ENCODE measurements at places on chromosomes 11 and 22.

DNA sequence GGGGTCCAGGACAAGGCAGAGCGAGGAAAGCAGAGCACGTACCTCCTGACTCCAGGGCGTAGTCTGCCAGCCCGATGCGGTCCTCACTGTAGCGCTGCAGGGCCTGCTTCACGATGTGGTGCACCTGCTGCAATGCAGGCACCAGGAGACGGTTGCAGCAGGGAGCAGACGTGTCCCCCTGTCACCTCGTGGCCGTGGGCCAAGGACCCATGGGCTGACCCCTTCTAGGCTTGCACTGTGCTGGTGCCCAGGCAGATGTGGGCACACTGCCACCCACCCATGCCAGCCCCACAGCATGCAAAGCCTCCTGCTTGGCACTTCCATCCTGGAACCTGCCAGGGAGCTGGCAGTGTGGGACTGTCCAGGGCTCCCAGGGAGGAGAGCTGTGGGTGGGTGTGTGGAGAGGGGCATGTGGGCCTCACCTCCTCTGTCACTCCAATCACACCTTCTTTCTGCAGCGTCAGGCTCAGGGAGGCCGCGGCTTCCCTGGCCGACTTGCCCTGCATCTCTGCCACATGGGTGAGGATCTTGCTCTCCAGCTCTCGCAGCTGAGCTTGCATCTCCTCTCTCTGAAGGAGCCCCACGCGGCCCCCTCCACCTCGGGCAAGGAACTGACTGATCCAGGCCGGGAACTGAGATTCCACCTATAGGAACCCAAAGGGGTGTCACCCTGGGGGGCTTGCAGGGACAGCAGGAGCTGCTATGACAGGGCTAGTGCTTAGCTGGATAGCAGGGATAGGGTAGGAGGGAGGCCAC is 16.3 kb downstream of the SUN2 start:
- no peak for DNase-seq

GRCh38 chr11:95799546-95799945 is 9.2 kb downstream of the CEP57 start:
- no peak for DNase-seq

- DNase-seq = no peak
These were observed 539 bp downstream of the SIRT3 start for GRCh38 chr11:235609-235996.

DNA sequence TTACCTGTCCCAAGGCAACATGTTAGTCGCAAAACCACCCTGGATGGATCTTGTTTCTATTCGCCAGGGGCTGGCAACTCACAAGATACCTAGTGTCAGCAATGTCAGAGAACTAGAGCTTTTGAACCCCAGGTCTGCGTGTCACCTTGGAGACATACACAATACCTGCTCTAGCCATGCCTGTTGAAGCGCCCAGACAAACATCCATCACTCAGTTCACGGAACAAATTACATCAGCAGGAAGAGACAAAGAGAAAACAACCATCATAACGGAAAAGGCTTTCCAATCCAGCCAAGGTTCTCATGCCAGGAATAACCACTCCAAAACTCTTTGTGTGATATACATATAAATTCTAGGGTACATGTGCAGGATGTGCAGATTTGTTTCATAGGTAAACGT is 2.2 kb downstream of the CD59 start:
- no peak for DNase-seq

DNA sequence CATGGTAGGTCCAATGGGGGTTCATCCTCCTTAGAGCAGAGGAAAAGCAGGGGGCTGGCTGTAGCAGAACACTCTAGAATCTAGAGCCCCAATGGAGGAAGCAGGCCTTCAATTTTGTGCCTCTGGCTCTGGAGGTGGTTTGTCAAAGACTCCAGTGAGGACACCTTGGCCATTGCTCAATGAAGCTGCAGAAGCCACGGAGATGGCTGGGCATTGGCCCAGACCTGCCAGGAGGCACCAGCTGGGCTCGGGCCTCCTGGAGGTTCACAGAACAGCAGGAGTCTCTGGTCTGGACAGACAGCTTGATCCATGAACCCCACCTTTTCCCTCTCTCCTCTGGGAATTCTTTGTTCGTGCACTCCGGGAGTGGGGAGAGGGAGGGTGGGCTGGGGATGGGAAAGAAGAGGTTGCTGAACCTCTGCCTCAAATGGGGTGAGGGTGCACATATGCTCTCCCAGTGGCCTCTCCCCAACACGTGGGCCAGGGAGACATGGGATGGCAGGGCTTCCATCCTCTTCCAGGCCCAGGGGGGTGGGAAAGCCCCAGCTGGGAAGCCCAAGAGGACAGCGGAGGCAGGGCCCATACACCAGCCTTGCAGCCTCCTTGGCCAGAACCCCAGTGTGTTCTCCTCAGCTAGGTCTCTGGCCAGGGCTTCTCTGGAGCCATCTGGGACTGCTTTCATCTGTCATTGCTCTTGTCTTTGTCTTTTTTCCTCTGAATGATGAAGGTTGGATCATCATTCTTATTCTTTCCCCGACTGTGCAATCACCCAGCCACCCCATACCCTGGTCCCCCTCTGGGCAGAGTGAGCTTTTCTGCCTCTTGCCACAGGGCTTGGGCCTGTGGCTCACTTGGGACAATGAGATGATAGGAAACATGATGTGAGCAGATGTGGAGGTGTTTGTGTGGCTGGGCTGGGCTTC is 1019.4 kb downstream of the BRD1 start:
- no peak for DNase-seq

DNA sequence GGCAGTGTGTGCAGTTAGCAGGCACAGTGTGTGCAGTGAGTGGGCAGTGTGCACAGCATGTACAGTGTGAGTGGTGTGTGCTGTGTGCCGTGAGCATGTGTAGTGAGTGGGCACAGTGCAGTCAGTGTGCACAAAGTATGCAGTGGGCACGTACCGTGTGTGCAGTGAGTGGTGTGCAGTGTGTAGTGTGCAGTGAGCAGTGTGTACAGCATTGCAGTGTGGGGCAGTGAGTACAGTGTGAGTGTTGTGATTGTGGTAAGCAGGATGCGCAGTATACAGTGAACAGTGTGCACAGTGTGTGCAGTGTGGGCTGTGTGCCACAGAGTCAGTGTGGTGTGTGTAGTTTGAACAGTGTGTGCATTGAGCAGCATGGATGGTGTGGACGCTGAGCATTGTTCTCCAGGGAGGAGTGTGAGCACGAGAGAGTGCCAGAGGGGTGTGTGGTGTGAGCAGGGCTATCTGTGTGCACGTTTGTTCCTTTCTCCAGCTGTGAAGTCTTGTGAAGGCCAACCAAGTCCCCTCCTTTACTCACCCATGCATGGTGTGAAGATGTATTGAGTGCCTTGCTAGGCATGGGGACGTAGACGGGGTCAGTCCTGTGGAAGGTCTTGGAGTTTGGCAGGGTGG is 3.0 kb downstream of the SHANK3 start:
- DNase-seq = no peak

- no peak for DNase-seq
These were observed 1.6 kb downstream of the CXCR5 start for GRCh38 chr11:118885319-118885718.

DNA sequence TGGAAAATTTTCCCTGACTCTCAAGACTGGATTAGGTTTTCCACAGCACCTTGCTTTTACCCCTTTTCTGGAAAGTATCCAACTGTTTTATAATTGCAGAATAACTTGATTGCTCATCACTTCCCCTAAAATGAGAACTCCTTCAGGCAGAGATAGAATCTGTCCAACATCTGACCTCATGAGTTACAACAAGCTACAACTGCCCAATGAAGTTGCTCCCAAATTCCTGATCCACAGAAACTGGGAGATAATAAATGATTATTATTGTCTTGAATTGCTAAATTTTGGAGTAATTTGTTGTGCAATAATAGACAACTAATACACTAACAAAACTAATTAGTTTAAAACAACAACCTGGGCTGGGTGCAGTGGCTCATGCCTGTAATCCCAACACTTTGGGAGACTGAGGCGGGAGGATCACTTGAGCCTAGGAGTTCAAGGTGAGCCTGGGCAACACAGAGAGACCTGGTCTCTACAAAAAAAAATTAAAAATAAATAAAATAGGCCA is 10.0 kb upstream of the CCDC83 start:
- no peak for DNase-seq

GRCh38 chr11:122108828-122109227 is 7.2 kb downstream of the BLID start:
- no peak for DNase-seq

- DNase-seq = no peak
These were observed 199.1 kb downstream of the SWAP70 start for GRCh38 chr11:9862981-9863380.

DNA sequence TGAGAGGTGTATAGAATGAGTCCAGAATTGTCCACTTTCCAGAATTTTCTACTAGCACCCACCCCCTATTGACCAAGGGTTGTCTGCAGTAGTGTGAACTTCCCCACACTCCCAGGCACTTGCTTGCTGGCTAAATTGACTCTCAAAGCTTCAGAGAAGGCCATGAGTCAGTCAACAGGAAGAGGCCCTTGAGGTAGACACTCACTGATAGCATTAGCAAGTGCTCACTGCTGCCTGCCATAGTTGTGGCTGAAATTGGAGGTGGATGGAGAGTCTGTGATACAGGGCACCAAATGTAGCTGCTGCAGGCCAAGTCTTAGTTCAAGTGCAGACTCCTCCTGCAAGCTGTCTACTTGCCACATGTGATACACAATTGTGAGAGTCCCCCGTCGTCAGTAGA is 156.8 kb downstream of the SPON1 start:
- DNase-seq = no peak

- DNase-seq = no peak
These were observed 38.2 kb downstream of the GLYATL1 start for GRCh38 chr11:58977470-58977869.

GRCh38 chr11:3995949-3996554 is 98.5 kb upstream of the RRM1 start:
- DNase-seq = no peak

- no peak for DNase-seq
These were observed 233.6 kb downstream of the BRD1 start for GRCh38 chr22:49594078-49594477.

DNA sequence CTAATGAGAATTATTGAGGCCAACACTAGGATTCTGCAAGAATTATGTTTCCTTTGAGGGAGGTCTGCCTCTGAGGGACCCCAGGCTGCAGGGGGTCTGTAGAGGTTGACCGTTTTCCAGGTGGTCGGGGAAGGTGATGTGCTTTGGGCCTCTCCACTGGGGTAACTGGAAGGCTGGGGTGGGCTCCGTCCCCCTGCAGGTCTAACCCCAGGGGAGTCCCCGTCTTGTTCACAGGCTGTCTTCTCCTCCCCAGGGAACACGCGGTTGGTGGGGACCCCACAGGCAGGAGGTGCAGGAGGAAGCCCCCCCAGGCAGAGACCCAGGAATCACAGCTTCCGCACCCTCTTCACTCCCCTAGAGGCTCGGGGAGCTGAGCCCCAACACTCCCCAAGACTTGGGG is 726.4 kb downstream of the BRD1 start:
- DNase-seq = no peak

GRCh38 chr11:120181376-120181975 is 29.4 kb upstream of the OAF start:
- no peak for DNase-seq

- DNase-seq = no peak
These were observed 100.6 kb downstream of the FBXO7 start for GRCh38 chr22:32574958-32575910.

- no peak for DNase-seq
These were observed 35.1 kb upstream of the PRSS23 start for GRCh38 chr11:86765203-86765602.

DNA sequence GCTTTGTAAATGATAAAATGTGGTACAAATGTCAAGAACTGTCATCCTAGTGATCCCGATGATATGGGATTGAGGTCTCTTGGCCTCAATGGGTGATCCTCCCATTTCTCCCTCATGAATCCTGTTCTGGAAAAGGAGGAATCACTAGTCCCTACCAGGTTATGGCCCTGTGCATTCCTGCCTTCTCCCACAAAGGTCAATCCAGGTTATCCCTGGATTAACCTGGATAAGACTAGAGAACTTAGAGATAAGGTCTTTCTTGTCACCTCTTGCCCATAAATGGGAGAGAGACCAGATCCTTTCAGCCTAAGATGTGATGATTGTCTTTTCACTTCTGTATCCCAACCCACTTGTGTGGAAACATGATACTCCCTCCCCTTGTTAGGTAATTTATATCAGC is 396.7 kb downstream of the BUD13 start:
- DNase-seq = no peak

- DNase-seq = no peak
These were observed 6.4 kb downstream of the COA4 start for GRCh38 chr11:73870261-73870660.

- no peak for DNase-seq
These were observed 171.8 kb downstream of the CTTN start for GRCh38 chr11:70569996-70570692.

DNA sequence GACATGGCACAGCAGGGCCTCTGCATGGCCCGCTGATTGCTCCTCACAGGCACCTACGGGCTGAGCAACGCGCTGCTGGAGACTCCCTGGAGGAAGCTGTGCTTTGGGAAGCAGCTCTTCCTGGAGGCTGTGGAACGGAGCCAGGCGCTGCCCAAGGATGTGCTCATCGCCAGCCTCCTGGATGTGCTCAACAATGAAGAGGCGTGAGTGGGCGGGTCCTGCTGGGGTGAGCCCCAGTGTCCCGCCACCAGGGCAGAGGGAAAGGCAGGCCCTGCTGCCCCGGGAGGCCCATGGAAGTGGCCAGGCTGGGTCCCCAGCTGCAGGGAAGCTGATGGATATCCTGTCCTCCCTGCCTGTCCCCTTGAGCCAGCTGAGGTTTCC is 18.6 kb upstream of the DGCR8 start:
- no peak for DNase-seq

GRCh38 chr11:44596525-44597276 is 31.2 kb downstream of the CD82 start:
- no peak for DNase-seq

GRCh38 chr11:15565880-15566279 is 451.2 kb downstream of the INSC start:
- DNase-seq = no peak
